ENCODE measurements at places on chromosomes 3 and 15. TPM values are rescaled to one million over a fixed set of nuclear protein-coding genes. Genes with fewer than 3 reads are reported as not detected.

DNA sequence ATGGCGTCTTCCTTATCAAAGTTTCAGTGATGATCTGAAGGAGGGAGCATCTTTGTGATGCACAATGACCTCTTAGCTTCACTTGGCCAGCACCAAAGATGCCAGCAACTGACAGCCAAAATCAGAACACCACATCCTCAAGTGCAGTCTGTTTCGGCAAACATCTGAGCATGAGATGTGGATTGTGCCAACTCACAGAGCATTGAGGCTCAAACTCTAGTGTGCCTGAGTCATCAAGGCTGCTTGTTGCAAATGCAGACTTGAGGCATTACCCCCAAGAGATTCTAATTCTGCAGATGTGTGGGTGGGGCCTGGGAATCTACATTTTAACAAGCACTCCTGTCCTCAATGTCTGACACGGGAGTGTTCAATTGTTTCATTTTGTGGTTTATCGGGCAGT lies 35.8 kb downstream of the ABHD5 start:
- H3K4me1 ChIP-seq, result no peaks in the 10 kb centered on the region
- no peaks in the 10 kb centered on the region for H3K27me3 ChIP-seq
- DNase-seq, result no peak

GRCh38 chr3:120147072-120147871 lies 53.0 kb upstream of the GSK3B start:
- DNase-seq, result peak; percentile 40
- no peak overlapping the region for H3K4me3 ChIP-seq
- H3K36me3 ChIP-seq, result no peaks in the 10 kb centered on the region
- H3K4me1 ChIP-seq, result peaks cover 39% of the 10 kb centered on the region
- no peak overlapping the region for H3K27ac ChIP-seq

DNA sequence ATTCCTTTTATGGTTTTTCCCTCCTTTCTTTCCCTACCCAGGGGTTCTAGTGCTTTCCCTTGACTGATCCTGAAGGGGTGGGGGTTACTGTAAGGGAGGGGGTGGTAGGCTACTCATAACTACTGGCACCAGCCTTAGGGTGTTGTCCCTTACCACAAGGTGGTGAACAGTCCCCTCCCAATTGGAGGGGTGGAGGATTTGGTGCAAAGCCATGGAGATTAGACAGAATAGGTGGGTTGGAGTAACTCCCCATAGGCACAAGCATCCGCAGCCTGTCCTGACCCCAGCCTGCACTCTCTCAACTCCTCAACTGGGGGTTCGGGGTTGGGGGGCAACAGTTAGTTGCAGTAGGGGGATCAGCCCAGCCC lies 2.6 kb upstream of the HYAL2 start:
- H3K36me3 ChIP-seq, result peaks cover under 1% of the 10 kb centered on the region
- no peak for DNase-seq
- no peak overlapping the region for H3K27ac ChIP-seq
- H3K4me1 ChIP-seq, result peaks cover 40% of the 10 kb centered on the region

- no peaks in the 10 kb centered on the region for H3K4me1 ChIP-seq
- H3K27ac ChIP-seq, result no peak overlapping the region
- H3K27me3 ChIP-seq, result peaks cover 56% of the 10 kb centered on the region
- H3K36me3 ChIP-seq, result no peaks in the 10 kb centered on the region
- no peak overlapping the region for H3K4me3 ChIP-seq
- DNase-seq, result no peak
Measured at GRCh38 chr3:186048119-186048518, 60.8 kb downstream of the ETV5 start.

GRCh38 chr3:196976941-196977340 lies 8.3 kb upstream of the PIGZ start:
- H3K27me3 ChIP-seq, result peaks cover 25% of the 10 kb centered on the region
- no peak for DNase-seq

- no peak for DNase-seq
- H3K27ac ChIP-seq, result no peak overlapping the region
- H3K4me3 ChIP-seq, result no peak overlapping the region
- H3K36me3 ChIP-seq, result no peaks in the 10 kb centered on the region
Measured at GRCh38 chr3:24614359-24614758, 119.7 kb upstream of the THRB start.

DNA sequence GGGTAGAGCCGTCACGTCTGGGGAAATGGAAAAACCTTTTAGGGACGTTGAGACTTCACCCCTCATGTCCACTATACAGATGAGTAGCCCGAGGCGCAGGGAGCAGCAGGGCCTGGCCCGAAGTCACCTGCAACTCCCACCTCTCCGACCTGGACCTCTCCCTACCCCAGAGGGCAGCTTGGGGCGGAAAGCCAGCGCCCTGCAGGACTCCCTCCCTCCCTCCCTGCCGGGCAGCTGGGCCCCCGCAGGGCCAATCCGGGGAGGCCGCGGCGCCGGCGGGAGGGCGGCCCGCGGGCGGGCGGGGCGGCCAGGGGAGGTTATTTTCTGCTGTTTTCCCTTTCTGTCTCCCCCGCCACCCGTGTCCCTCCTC lies 2.0 kb downstream of the WNT7A start:
- H3K27me3 ChIP-seq, result peaks cover 33% of the 10 kb centered on the region
- H3K4me1 ChIP-seq, result peaks cover 13% of the 10 kb centered on the region
- no peak for DNase-seq
- peak overlapping the region; percentile 82 for H3K4me3 ChIP-seq
- no peaks in the 10 kb centered on the region for H3K36me3 ChIP-seq

- DNase-seq, result no peak
- H3K4me3 ChIP-seq, result no peak overlapping the region
- no peaks in the 10 kb centered on the region for H3K27me3 ChIP-seq
- H3K27ac ChIP-seq, result no peak overlapping the region
Measured at GRCh38 chr3:52354676-52355075, 38.6 kb downstream of the DNAH1 start.

DNA sequence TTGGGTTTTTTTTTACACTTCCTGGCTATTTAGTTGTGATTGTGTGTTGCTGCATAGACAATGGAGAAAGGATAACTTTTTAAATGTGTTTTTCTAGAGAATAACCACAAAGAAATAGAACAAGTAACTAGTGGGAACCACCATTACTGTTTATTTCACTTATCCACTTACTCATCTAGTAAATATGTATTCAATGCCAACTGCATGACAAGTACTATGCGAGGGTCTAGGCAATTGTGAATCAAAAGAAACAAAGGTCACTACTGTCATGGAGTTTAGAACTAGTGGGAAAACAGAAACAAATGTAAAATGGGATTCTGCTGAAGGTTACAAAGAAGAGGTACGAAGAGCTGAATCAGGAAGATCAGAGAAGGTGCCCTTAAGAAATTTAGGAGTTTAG lies 600.9 kb upstream of the ROBO2 start:
- no peaks in the 10 kb centered on the region for H3K36me3 ChIP-seq
- H3K4me3 ChIP-seq, result no peak overlapping the region
- H3K27ac ChIP-seq, result no peak overlapping the region
- no peak for DNase-seq

DNA sequence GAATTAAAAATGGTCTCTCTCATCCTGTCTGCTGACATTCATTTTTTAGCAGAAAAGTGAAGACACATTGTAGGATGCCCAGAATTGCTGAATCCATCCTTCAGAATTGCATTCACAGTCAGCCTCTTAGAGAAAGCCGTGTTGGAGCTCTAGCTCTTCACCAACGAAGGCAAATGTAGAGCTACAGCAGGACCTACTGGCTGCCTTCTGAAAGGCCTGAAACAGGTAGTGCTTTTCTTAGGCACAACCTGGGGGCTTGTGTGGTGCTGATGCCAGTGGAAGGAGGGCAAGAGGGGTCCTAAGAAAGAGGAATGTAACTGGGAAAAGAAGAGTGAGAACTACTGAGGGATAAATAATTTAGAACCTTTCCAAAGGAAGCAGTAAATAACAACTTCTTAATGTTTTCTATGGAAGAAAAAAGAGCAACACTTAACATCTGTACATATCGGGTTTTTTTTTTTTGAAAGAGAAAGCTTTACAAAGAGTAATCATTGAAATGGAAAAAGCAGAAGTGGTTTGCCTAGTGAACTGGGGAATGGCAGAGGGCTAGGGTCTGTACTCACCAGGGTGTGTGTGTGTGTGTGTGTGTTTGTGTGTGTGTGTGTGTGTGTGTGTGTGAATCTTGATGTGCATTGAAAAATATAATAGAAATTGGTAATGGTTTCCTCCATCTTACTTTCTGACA lies 297.8 kb downstream of the SATB1 start:
- no peak overlapping the region for H3K27ac ChIP-seq
- no peak overlapping the region for H3K4me3 ChIP-seq
- DNase-seq, result no peak
- peaks cover 6% of the 10 kb centered on the region for H3K27me3 ChIP-seq

Gene RAD54L2
- total RNA-seq, result 41.7 TPM
